ENCODE measurements at places on chromosomes 2 and 18.

DNA sequence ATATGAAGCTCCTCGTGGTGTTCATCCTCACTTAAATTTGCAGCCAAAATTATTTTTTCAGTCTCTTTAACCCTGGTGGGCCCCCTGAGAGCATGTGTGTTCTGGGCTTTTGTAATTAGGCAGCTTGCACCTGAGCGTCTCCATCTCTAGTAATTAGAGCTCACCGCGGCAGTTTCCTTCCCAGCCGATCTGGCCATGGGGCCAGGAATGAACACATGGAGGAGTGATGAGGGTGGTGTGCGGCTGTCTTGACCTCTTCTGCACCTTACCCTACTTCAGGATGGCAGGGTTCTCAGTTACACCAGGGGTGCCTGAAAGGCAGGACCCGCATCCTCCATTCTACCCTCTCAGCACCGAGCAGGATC is 98.5 kb downstream of the AFF3 start:
- no peak for DNase-seq

GRCh38 chr18:46174342-46175041 is 70.3 kb downstream of the HAUS1 start:
- DNase-seq = no peak

DNA sequence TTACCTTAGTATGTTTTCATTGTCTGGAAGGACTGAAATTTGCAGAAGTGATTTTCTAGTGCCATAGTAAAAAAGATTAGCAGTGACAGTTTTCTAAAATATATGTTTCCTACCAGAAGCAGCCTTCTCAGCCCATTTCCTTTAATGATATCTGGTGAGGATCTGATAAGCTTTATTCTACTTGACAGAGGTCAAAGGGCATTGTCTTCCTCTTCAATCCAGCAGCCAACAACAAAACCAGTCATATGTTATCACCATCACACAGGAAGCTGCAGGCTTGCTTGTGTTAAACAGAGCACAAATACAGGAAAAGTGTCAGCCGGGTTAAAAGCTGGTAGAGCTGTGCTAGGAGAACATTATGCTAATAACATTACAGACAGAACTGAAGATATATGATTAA is 35.6 kb upstream of the ZSWIM2 start:
- no peak for DNase-seq

DNA sequence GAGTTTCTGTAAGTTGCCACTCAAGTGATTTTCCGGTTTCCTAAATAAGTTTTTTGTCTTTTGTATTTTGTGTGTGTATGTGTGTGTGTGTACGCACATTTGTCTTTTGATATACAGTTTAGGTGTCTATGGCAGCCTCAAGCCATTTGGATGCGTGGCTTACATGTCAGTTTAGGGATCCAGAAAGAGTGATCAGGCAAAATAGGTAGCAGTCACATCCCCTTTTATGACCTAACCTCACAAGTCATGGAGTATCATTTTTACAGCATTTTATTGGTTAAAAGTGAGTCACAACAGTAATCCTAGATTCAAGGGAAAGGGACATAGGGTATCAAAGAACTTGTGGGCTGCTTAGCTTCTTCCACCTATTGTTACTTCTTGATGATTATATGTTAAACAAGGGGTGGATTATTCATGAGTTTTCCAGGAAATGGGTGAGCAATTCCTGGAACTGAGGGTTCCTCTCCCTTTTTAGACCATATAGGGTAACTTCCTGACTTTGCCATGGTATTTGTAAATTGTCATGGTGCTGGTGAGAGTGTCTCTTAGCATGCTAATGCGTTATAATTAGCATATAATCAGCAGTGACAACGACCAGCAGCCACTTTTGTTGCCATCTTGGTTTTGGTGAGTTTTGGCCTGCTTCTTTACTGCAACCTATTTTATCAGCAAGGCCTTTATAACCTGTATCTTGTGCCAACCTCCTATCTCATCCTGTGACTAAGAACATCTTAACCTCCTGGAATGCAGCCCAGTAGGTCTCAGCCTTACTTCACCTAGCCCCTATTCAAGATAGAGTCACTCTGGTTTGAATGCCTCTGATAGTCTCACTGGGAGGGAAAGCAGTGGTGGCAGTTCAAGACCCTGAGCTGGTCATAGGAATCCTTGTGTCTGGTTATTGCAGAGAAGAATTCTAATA is 8.6 kb upstream of the SOCS6 start:
- no peak for DNase-seq

DNA sequence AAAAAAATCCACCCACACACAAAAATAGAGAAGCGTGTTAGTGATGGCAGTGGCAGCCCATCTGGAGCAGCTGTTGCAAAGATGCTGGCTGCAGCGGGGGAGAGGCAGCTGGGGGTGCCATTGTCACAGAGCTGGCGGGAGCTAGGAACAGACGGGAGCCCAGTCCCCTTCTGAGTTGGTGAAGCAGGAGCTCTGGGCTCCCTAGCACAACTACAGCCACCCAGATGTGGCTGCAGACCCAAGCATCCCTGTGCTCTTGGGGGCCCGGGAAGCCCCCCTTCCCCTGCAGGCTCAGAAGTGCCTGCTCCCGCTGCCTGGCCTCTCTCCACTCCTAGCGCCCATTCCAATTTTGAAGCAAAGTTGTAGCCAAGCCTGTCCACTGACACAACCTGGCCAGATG is 366.6 kb upstream of the MC4R start:
- no peak for DNase-seq

DNA sequence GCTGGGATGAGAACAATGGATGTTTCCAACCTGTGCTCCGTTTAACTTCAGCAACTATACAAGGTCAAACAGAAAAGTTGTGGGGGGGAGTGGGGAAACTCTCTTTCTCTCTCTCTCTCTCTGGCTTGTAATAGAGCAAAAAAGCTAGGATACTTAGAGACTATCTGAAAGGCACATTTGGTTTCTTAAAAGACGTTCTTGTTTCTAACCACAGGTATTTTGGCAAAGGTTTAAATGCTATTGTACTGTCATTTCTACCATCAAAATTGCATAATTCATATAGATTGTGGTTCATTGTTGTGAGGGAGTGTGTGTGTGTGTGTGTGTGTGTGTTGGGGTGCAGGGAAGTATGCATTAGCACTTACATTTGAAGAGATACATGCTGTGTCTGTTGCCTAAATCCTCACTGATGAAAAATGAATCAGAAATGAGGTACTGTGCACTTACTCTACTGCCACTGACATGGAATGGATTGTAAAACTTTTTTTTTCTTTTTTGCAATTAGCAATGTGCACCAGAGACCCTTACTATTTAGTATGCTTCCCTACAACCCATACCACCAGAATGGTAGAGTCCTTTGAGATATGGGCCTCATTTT is 841.0 kb upstream of the PIK3C3 start:
- DNase-seq = no peak

DNA sequence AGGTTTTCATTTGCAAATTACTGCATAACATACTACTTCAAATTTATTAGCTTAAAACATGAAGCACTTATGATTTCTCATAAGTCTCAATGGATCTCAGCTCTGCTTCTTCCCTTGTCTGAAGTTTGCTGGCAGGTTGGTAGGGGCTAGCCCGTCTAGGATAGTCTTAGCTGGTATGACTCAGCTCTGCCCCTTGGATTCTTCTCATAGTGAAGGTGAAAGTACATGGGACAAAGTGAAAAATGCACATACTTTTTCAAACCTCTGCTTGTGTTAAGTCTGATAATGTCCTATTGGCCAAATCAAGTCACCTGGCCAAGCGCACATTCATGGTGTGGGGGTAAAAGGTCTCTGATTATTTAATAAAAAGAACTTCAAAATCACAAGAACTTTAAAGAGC is 184.8 kb upstream of the VWC2L start:
- no peak for DNase-seq

GRCh38 chr2:171787333-171788072 is 100.2 kb downstream of the DYNC1I2 start:
- no peak for DNase-seq

GRCh38 chr2:142803158-142803557 is 74.3 kb upstream of the KYNU start:
- DNase-seq = no peak

DNA sequence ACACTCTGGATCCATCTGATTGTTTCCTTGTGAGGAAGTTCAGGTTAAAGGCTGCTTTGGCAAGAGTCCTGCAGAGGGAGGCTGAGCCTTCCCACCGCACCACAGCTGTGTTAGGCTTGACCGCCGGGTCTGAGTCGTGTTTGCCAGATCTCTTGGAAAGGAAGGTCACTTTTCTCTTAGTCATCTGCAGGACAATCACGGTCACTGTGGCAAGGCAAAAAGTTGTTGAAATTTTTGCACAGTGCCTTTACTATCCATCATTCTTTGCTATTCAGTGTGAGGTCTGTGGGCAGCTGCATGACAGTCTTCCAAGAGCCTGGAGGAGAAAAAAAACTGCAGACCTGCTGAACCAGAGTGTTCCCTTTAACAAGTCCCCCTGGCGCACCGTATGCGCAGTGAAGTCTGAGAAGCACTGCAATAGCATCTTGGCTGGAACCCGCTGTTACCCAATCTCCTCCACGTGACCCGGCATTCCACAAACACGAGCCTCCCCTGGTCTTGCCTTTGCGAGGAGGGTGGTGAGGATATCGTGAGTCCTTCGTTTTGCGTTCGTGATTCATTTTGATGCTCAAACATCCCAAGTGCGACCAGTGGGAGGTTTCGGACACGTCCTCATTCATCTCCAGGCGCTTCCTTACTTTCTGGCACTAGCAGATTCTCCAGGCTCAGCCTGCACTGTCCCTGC is 23.0 kb downstream of the BIN1 start:
- no peak for DNase-seq

- DNase-seq = no peak
These were observed 17.1 kb downstream of the PSD4 start for GRCh38 chr2:113190871-113191270.

DNA sequence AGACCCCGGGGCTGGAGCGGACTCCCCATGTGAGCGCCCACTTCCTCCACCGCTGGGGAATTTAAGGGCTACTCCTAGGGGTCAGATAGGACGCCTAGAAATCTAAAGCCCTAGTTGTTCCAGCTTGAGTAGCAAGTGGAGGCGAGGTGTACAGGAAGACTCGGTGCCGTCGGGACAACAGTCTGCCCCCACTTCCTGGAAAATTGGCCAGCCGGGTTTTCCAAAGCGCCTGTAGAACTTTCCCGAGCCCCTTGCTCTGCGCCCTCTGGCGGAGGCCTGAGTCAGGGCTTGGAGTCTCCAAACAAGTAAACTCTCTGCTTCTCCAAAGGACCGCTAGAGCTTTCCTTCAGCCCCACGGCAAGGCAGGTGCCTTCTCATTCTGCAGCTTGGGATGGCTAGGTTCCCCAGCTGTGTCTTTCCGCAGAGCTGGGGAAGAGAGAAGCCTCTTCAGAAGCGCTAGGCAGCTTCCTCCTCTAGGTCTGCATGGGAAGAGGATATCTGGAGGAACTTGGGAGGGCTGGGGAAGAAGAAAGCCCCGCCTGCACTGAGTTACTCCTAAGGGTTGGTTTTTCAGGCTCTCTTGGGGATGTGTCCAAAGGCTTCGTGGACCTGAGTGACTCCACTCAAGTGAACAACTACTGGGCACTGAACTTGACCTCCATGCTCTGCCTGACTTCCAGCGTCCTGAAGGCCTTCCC is 681 bp downstream of the SPR start:
- DNase-seq = peak; percentile 85

GRCh38 chr2:5764041-5764440 is 71.9 kb downstream of the SOX11 start:
- no peak for DNase-seq

- DNase-seq = no peak
These were observed 40.7 kb upstream of the CABLES1 start for GRCh38 chr18:23094411-23095190.

DNA sequence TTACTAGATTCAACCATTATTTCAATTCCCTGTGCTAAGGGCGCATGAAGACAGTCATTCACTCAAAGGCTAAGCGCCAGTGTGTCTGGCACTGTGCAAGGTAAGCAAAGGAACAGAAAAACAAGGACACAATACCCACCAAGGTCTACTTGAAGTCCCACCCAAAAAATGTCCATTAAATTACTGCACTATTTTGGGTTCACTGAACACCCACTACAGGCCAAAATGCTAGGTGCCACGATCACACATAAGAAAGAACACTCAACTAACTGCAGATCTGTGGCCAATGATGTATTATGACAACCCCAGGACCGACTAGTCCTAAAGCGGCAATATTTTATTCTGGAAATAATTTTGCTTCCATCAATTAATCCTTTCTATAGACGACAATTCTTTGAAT is 1.8 kb downstream of the TMEM131 start:
- no peak for DNase-seq

GRCh38 chr2:207750876-207751275 is 18.8 kb downstream of the FZD5 start:
- DNase-seq = no peak

DNA sequence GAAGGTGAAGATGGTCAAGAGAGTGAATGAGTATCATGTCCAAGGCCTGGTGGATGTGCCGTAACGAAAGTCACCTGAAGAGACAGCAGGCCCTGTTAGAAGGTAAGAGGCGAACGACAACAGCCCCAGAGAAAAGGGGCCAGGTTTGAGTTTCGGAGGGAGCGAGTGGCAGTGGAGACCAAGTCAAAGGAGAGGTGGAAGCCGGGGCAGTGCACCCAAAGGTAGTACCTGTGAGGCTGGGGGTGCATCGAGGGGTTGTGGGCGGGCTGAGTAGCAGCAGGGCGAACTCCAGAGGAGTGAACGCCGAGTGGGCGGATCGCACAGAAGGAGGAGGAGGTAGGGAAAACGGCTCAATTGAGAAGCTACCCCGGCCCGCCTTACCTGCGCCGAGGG is 358 bp downstream of the USP37 start:
- DNase-seq = no peak

- DNase-seq = no peak
These were observed 27.2 kb downstream of the KDM3A start for GRCh38 chr2:86468162-86469033.

- DNase-seq = no peak
These were observed 135.6 kb upstream of the ALKAL2 start for GRCh38 chr2:423479-423878.

GRCh38 chr2:32884346-32884745 is 62.4 kb upstream of the LTBP1 start:
- DNase-seq = no peak

DNA sequence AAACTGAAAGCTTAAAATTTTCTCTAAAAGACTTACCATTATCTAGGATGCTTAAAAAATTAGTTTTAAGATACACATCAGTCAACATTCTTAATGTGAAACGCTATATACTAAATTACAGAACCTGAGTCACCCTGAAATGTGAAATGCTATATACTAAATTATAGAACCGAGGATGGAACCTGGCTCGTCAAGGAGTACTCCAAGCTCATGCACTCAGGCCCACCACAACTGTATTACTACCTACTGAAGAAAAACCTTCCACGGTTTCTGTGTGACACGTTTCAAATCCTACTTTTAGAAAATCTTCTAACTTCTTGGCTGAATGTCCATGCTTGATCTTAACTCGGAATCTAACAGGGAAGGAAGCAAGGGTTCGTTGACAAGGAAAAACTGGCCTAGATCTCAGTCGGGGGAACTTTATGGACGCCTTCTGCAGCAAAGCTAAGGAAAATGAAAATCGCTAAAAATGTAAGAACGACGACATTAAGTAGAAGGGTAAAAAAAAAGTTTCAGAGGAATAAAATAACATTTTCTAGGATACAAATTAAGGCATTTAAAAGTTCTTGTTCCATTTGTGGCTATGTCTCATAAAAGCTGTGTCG is 1.4 kb downstream of the PRKD3 start:
- DNase-seq = no peak

GRCh38 chr2:45963816-45964215 is 312.3 kb downstream of the PRKCE start:
- DNase-seq = no peak

- peak; percentile 59 for DNase-seq
These were observed 99.5 kb upstream of the STK39 start for GRCh38 chr2:168346725-168347477.

GRCh38 chr2:128639693-128640092 is 321.0 kb upstream of the HS6ST1 start:
- no peak for DNase-seq

GRCh38 chr2:100437751-100438150 is 20.3 kb upstream of the CHST10 start:
- no peak for DNase-seq
